Activated CD8-positive, alpha-beta memory T cell treated with anti-CD3 and anti-CD28 coated beads, Interleukin-2, amount 10 ng/mL, durations not matched to agents 7 days and 5 days (primary cell): ENCODE measurements at places on chromosomes 16 and 17.

- DNase-seq, result no peak
These were observed 39.7 kb upstream of the IRX3 start for GRCh38 chr16:54326266-54326662.

DNA sequence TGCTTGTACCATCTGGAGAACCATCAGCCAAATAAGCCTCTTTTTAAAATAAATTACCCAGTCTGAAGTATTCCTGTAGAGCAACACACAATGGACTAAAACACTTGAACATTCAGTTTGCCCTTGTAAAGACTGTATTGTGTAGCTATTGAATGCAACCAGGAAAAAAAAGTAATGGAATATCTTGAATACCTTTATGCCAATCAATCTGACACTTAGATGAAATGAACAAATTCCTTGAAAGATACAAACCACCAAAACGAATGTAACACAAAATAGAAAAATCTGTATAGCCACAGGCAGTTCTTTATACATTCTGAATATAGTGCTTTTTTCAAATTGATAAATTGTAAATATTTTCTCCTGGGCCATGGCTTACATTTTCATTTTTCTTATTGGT lies 63.3 kb upstream of the KCNJ16 start:
- DNase-seq, result no peak

GRCh38 chr16:19974607-19975006 lies 90.0 kb upstream of the GPRC5B start:
- no peak for DNase-seq

GRCh38 chr17:57487573-57487972 lies 231.2 kb downstream of the MSI2 start:
- DNase-seq, result no peak

DNA sequence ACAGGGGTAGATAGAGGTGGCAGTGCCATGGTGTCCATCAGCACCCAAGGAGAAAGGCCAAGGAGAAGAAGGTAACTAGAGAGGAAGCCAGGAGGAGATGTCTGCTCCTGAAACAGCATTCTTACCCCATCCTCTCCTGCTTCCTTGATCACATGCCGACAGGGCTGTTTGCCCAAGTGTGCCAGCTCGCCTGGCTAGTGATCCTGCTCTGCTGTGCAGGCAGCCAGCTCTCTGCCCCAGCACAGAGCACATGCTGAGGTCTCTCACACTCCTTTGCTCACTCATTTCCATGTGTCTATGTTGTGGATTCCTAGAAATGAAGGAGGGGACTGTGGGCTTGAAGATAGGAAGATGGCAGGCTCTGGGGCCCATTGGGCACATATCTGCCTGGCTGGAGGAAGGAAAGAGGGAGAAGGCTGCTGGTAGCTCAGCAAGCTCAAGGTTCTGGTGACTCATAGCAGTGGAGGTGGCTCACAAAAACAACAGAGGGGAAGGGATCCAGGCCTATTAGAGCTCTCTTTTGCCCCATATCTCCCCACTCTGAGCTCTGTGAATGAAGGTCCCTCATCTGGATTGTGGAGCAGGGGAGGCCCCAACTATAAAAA lies 54.3 kb downstream of the NEUROD2 start:
- no peak for DNase-seq

GRCh38 chr16:81143921-81144471 lies 47.8 kb upstream of the GCSH start:
- DNase-seq, result no peak

- DNase-seq, result no peak
These were observed 16.7 kb downstream of the IL34 start for GRCh38 chr16:70662991-70663523.

- no peak for DNase-seq
These were observed 8.2 kb downstream of the CANT1 start for GRCh38 chr17:79001190-79002020.

DNA sequence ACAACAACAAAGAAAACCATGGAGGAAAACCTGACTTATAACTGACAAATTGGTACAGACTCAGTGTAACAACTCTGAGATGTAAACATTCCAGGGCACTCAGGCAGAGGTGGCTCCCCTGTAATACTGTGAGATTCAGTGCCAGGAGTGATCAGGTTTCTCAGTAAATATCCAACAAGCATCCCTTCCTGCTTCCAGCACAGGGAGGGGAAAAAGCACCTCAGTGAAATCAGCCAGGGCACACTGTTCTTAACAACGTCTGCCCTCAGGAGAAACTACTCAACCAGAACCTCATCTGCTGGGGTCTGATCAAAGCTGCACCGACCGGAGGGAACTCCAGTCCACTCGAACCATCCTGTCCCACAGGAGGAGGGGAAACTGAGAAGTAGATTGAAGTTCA lies 52.3 kb downstream of the AMFR start:
- no peak for DNase-seq

- DNase-seq, result no peak
These were observed 4.5 kb upstream of the EFNB3 start for GRCh38 chr17:7700510-7700909.

GRCh38 chr16:55502801-55503366 lies 6.0 kb upstream of the LPCAT2 start:
- no peak for DNase-seq

- no peak for DNase-seq
These were observed 83.6 kb downstream of the ABR start for GRCh38 chr17:1096215-1096614.

DNA sequence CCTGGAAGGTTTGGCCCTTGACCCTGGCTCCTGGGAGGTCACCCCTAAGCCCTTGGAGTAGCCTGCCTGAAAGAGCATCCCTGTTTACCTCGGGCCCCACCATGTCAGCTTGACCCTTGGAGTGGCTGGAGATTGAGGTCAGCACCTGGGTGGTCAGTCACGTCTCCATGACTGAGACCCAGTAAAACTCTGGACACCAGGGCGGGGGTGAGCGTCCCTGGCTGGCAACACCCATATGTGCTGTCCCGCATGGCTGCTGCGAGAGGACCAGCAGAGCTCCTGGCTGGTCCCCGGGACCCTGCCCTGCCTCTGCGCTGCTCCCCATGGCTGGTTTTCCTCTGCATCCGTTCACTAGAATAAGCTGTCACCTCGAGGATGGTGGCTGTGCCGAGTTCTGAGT lies 91.2 kb downstream of the RBFOX3 start:
- no peak for DNase-seq

- no peak for DNase-seq
These were observed 142.0 kb upstream of the CORO6 start for GRCh38 chr17:29764748-29765147.
